Panc1 (cell line): ENCODE measurements at places on chromosomes 1 and 21. TPM values are rescaled to one million over a fixed set of nuclear protein-coding genes. Genes with fewer than 3 reads are reported as not detected.

The HES5 gene
- not detected for total RNA-seq

DNA sequence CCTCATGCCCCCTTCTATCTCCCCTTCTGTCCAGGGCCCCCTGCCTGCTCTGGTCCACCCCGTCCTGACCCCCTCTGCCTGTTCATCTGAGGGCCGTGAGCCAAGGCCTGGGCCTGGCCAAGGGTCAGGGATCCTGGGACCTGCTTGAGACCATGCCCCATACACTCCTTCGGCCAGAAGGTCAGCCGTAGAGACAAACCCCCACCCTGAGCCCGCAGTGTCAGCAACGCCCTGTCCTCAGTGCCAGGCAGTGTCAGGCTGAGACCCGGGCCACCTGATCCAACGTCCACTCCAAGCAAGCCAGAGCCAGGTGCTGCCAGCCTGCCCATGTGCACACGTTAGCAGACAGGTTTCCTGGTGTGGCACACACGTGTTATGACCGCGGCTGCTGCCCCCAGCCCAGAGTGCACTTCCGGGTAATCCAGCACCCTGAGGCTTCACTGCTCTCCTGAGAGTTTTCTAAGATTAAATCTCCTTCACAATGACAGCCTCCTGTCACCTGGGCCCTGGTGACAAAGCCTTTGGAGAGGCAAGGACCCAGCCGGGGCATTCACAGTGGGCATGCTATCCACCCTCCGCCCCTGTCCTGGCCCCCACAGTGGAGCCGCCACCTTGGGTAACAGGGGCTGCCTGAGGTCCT is 10.1 kb upstream of the SAMD11 start:
- DNase-seq, result no peak
- H3K36me3 ChIP-seq, result no peaks in the 10 kb centered on the region
- H3K27ac ChIP-seq, result peak overlapping the region; percentile 74
- no peaks in the 10 kb centered on the region for H3K27me3 ChIP-seq
- peaks cover 70% of the 10 kb centered on the region for H3K4me1 ChIP-seq
- no peak overlapping the region for H3K4me3 ChIP-seq

- H3K27ac ChIP-seq, result no peak overlapping the region
- no peaks in the 10 kb centered on the region for H3K36me3 ChIP-seq
- no peak for DNase-seq
- H3K4me1 ChIP-seq, result no peaks in the 10 kb centered on the region
These were observed 44.6 kb upstream of the GRIK3 start for GRCh38 chr1:37078866-37079265.

- H3K4me1 ChIP-seq, result peaks cover 8% of the 10 kb centered on the region; the same call in 1 of the 2 replicates
- no peak for DNase-seq
- no peak overlapping the region for H3K4me3 ChIP-seq
- no peaks in the 10 kb centered on the region for H3K36me3 ChIP-seq
- H3K27me3 ChIP-seq, result no peaks in the 10 kb centered on the region
These were observed 24.1 kb upstream of the RNF19B start for GRCh38 chr1:32988665-32989064.

The DENND2D gene
- 10.4 TPM for total RNA-seq

- H3K36me3 ChIP-seq, result peaks cover 9% of the 10 kb centered on the region
These were observed 16.5 kb upstream of the A3GALT2 start for GRCh38 chr1:33337441-33337840.

- no peak overlapping the region for H3K27ac ChIP-seq
- DNase-seq, result no peak
- H3K27me3 ChIP-seq, result no peaks in the 10 kb centered on the region; the same call in 1 of the 2 replicates
- no peaks in the 10 kb centered on the region for H3K36me3 ChIP-seq
These were observed 94.5 kb upstream of the SPATA6 start for GRCh38 chr1:48566492-48566891.

GRCh38 chr1:91173346-91173890 is 151.6 kb upstream of the ZNF644 start:
- no peaks in the 10 kb centered on the region for H3K36me3 ChIP-seq
- no peak overlapping the region for H3K4me3 ChIP-seq
- no peak overlapping the region for H3K27ac ChIP-seq
- no peak for DNase-seq

DNA sequence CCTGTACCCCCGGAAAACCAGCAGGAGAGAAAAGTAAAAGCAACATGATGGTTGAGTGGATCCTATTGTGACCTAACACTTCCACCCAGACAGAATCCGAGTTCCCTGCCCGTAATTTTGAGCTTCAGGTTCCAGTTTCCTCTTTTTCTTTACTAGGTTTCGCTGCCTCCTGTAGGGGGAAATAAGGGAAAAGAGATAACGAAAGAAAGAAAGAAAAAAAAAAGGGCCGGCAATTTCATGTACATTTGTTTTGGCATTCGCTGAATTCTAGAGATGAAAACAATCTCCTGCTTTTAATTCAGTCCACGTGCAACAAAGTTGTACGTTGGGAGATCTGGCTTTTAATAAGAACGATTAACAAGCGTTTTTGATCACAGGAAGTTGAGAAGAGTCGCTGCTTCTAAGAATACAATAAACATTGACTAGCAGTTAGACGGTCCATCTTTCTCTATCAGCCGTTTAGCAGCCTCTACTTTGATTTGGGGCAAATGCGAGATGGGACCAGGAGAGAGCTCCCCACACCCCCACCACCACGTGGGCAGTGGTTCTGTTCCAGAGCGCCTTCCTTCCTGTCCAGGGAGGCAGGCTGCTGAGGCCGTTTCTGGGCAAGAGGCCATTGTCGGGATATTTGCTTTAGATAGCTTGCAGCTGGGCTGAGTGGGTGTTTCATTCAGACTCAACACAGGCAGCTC is 155.9 kb upstream of the RUNX1 start:
- DNase-seq, result no peak
- H3K4me1 ChIP-seq, result no peaks in the 10 kb centered on the region; the same call in 1 of the 2 replicates
- H3K27me3 ChIP-seq, result no peaks in the 10 kb centered on the region
